ENCODE measurements at places on chromosomes 4 and X. TPM values are rescaled to one million over a fixed set of nuclear protein-coding genes. Genes with fewer than 3 reads are reported as not detected.

DNA sequence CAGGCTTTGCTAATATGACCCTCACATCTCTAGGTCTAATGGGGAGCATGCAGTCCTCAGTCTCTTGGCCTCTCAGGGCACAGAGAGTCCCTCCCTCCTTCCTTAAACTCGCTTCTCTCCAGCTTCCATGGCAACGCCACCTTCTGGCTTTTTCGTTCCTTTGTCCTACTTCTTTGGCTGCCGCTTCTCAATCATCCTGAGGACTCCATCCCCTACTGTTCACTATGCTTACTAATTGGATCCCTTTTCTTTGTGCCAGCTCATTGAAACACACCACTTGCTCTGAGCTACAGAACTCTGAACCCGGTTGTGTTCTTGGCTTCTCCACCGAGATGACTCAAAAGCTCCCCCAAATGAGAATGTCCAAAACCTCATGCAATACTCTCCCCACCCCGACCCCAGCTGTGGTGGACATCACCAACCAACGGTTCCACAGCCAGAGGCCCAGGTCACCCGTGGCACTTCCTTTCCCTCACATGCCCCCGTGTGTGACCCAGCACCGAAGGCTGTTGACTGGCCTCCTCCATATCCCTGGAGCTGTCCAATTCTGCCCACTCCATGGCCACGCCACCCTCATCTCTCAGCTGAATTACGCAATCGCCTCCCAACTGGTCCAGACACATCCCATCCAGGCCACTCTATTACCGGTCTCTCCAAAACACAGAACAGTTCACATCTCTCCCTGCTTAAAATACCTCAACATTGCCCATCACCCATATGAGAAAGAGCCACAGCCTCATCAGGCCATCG, 34.7 kb downstream of the CRMP1 start:
- peaks cover 17% of the 10 kb centered on the region for H3K36me3 ChIP-seq
- H3K4me3 ChIP-seq = no peak overlapping the region
- no peaks in the 10 kb centered on the region for H3K4me1 ChIP-seq
- H3K27me3 ChIP-seq = no peaks in the 10 kb centered on the region

DNA sequence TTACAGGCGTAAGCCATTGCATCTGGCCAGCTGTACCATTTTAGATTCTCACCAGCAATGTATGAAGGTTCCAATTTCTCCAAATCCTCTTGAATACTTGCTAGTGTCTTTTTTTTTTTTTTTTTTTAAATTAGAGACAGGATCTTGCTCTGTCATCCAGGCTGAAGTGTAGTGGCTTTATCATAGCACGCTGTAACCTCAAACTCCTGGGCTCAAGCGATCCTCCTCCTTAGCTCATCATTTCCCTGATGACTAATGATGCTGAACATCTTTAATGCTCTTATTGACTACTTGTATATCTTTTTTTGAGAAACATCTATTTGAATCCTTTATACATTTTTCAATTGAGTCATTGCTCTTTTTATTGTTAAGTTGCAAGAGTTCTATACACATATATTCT, 40.3 kb downstream of the HDAC8 start:
- DNase-seq = no peak
- H3K36me3 ChIP-seq = peaks cover 8% of the 10 kb centered on the region
- no peak overlapping the region for H3K4me3 ChIP-seq
- no peaks in the 10 kb centered on the region for H3K27me3 ChIP-seq
- no peaks in the 10 kb centered on the region for H3K4me1 ChIP-seq
- H3K27ac ChIP-seq = no peak overlapping the region

GRCh38 chr4:70603856-70604255, 11.8 kb downstream of the AMBN start:
- no peak overlapping the region for H3K4me3 ChIP-seq
- no peak for DNase-seq
- H3K36me3 ChIP-seq = no peaks in the 10 kb centered on the region
- H3K27ac ChIP-seq = no peak overlapping the region
- peaks cover 13% of the 10 kb centered on the region for H3K4me1 ChIP-seq
- H3K27me3 ChIP-seq = no peaks in the 10 kb centered on the region

DNA sequence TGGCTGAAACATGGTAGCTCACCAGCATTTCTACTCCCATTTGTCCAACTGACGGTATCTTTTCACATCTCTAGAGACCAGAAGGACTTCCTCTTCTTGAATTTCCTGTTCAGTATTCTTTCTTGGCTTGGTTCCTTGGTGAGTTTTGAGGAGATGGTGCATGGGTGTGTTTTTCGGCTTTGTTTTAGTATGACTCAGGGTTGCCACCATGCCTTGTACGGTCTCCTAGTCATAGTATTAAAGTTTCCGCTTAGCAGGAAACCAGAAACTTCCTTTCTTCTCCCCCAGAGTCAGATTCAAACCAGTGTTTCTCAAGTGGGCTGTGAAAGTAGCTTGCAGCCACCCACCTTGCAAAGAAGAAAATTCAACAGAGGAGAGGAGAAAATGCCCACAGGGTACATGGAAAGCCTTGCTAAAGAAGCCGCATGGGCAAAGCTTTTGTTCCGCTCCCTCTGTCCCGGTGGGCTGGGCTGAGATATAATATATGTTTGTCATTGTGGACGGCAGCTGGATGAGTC, 5.7 kb downstream of the CD99 start:
- DNase-seq = no peak
- peak overlapping the region; percentile 24 for H3K4me3 ChIP-seq
- H3K27me3 ChIP-seq = peaks cover 8% of the 10 kb centered on the region
- H3K27ac ChIP-seq = no peak overlapping the region
- H3K4me1 ChIP-seq = peaks cover 65% of the 10 kb centered on the region

DNA sequence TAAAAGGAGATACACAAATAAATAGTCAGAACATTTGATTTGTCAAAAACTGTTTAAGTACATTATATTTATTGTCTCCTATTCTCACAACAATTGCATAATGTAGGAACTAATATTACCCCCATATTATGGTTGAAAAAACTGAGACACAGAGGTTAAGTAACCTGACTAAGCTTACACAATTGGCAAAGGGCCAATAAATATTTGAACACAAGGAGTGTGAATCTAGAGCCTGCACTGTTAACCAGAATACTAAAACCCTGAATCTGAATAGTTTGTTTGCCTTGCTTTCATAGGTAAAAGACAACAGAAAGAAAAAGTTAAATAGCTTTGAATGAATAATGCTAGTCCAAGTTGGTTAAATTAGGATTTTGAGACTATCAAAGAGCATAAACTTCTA, 55.2 kb downstream of the IL13RA2 start:
- DNase-seq = no peak
- H3K4me3 ChIP-seq = no peak overlapping the region
- no peaks in the 10 kb centered on the region for H3K27me3 ChIP-seq
- no peaks in the 10 kb centered on the region for H3K36me3 ChIP-seq

GRCh38 chr4:151218343-151218742, 58.6 kb upstream of the PRSS48 start:
- no peak overlapping the region for H3K4me3 ChIP-seq
- H3K36me3 ChIP-seq = peaks cover 12% of the 10 kb centered on the region
- no peak for DNase-seq
- H3K4me1 ChIP-seq = no peaks in the 10 kb centered on the region
- H3K27ac ChIP-seq = no peak overlapping the region

DNA sequence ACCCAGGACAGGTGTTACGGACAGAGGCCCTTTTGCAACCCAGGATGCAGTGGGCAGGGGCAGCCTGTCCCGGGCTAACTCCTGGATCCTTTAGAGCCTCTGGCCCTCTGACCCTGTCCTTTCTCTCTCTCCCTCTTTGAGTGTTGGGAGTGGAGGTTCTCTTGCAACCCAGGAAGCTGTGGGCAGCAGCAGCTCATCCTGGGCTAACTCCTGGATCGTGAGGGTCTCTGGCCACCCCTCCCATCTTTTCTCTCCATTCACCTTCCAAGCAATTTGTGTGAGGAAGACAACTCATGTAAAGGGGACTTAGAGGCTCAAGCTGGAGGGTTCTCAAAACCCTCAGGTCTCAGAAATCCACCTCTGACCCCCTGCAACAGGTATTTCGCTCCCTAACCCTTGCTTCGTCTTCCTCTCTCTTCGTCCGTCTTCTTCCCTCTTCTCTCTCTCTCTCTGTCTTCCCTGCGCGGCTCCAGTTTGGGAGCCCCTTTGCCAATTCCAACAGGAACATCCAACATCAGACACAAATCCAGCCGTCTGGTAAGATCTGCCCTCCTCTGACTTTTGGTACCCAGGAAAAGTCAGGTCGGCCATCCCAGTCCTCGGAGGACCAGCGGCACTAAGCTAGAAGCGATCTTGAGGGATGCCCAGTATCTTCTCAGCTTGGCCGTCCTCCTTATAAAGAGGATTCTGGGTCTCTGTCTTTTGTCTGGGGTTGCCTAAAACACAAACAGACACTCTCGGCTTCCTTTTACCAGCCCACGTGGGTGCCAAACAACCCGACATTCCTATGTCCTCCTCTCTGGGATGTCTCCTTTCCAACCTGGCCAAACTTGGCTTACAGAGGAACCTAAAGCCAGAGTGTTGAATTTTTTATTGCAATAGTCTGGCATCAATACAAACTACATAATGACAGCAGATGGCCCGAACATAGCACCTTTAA, 7.9 kb downstream of the ASMTL start:
- no peak for DNase-seq
- no peak overlapping the region for H3K4me3 ChIP-seq
- no peak overlapping the region for H3K27ac ChIP-seq
- H3K4me1 ChIP-seq = peaks cover 9% of the 10 kb centered on the region
- H3K27me3 ChIP-seq = peaks cover under 1% of the 10 kb centered on the region
- H3K36me3 ChIP-seq = peaks cover 64% of the 10 kb centered on the region

GRCh38 chrX:55488006-55488592, 1.5 kb downstream of the USP51 start:
- peak overlapping the region; percentile 88 for H3K4me3 ChIP-seq
- peaks cover 20% of the 10 kb centered on the region for H3K4me1 ChIP-seq
- H3K27me3 ChIP-seq = no peaks in the 10 kb centered on the region
- no peak for DNase-seq
- H3K36me3 ChIP-seq = peaks cover 18% of the 10 kb centered on the region

DNA sequence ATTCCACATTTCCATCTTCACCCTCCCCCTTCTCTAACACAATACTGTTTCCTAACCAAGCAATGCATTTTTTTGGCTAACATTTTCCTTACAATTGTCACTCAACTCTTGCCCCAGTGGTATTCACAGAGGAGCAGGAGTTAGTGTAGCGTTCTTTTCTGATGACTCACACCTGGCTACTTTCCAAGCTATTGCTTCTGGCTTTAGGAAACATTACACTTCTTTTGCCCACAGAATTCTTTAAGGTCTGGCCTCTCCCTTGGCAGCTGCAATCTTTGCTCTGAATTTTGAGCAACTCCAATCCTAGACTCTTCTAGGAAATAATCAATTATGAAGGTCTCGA, 27.5 kb upstream of the PDGFC start:
- DNase-seq = no peak
- H3K4me1 ChIP-seq = peaks cover 3% of the 10 kb centered on the region
- no peak overlapping the region for H3K27ac ChIP-seq
- no peaks in the 10 kb centered on the region for H3K36me3 ChIP-seq
- H3K4me3 ChIP-seq = no peak overlapping the region
- H3K27me3 ChIP-seq = no peaks in the 10 kb centered on the region

Gene MAGEC2
- not detected for total RNA-seq

- peaks cover 2% of the 10 kb centered on the region for H3K36me3 ChIP-seq
- H3K27me3 ChIP-seq = peaks cover 3% of the 10 kb centered on the region
- no peak overlapping the region for H3K27ac ChIP-seq
- H3K4me3 ChIP-seq = no peak overlapping the region
- peaks cover 19% of the 10 kb centered on the region for H3K4me1 ChIP-seq
These were observed 43.4 kb upstream of the TRIM2 start for GRCh38 chr4:153160821-153161220.

Gene ADAM29
- total RNA-seq = not detected

- peaks cover 7% of the 10 kb centered on the region for H3K36me3 ChIP-seq
- H3K27me3 ChIP-seq = peaks cover 11% of the 10 kb centered on the region
- H3K27ac ChIP-seq = no peak overlapping the region
- no peak overlapping the region for H3K4me3 ChIP-seq
- peaks cover 5% of the 10 kb centered on the region for H3K4me1 ChIP-seq
These were observed 685 bp upstream of the MORF4L2 start for GRCh38 chrX:103687073-103687695.
